Erythroblast (primary cell): ENCODE measurements at places on chromosomes 3 and 15.

GRCh38 chr15:50377867-50378751, 23.1 kb upstream of the GABPB1 start:
- no peak for DNase-seq

- DNase-seq, result no peak
Measured at GRCh38 chr3:120144267-120144666, 50.0 kb upstream of the GSK3B start.

DNA sequence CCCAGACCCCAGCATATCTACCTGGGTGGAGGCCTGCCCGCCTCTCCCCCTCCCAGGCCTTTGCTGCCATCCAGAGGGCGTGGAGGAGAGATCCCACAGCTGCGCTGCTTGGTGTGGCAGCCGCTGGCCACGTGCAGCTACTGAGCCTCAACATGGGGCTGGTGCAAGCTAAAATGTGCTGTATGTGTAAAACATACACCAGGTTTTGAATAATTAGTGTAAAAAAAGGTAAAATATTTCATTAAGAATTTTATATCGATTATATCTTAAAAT, 95.8 kb downstream of the SEC22A start:
- DNase-seq, result peak; percentile 4

DNA sequence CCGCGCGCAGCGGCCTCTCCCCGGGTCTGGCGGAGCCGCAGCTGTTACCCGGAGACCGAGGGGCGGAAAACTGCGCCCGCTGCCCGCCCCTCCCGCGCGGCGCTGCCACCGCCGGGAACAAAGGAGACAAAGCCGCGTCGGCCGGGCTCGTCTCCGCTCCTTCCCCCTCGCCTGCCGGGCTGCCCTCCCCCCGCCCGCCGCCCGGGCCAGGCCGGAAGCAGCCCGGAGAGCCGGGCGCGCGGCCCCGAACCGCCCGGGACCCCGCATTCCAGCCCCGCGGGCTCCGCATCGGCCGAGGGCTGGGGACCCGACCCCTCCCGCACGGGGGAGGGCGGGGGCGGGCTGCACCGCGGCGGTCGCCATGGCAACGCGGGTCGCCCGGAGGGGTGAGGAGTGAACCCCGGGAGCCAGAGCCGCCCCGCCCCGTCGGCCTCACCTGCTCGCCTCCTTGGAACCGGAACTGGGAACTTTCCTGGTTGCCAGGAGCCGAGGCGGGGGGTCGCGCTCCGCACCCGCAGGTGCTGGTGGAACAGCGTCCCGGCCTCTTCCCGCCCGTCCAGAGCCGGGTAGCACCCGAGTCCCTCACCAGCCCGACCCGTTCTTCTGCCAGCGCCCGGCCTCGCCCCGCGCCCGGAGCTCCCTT, 448 bp downstream of the PLXNB1 start:
- peak; percentile 42 for DNase-seq

- DNase-seq, result peak; percentile 22
Measured at GRCh38 chr15:75140080-75140879, 61.4 kb upstream of the C15orf39 start.

GRCh38 chr3:179156170-179156569, 8.0 kb downstream of the PIK3CA start:
- DNase-seq, result no peak

DNA sequence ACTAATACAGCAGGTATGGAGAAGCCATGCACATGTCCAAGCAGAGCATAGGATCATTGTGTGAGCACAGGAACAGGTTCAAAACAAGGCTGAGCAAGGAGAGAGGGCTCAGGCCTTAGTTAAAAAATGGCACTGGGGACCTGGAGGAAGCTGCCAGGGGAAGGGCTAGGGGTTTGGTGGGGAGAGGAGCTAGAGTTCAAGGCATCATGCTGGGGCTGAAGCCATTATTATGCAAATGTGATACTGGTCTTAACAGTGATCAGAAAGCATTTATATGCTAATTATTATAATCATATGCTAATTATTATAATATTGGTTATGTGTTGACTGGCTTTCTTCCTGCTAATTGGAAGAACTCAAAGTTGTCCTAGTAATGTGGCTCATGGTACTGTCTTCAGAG, 546.0 kb upstream of the CFAP20DC start:
- no peak for DNase-seq

DNA sequence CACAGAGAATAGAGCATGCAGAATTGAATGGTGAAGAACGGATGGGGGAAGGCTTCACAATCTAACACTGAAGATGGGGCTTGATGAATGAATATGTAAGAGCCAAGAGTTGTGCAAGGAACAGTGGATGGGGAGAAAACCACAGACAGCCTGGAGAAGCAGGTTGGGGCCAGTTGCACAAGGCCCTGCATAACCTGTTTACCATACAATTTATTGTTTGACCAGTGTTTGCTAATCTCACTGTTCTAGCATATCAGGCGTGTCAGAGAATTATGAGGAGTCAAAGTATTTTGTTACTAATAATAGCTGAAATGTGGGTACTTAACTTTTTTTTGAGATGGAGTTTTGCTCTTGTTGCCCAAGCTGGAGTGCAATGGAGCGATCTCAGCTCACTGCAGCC, 36.4 kb downstream of the LINS1 start:
- DNase-seq, result no peak

GRCh38 chr3:134897391-134898141, 102.5 kb downstream of the EPHB1 start:
- DNase-seq, result no peak

- DNase-seq, result no peak
Measured at GRCh38 chr3:86225461-86225860, 765.5 kb downstream of the VGLL3 start.

GRCh38 chr15:48868536-48868935, 9.4 kb upstream of the EID1 start:
- DNase-seq, result no peak
